ENCODE measurements at places on chromosomes 4 and X.

DNA sequence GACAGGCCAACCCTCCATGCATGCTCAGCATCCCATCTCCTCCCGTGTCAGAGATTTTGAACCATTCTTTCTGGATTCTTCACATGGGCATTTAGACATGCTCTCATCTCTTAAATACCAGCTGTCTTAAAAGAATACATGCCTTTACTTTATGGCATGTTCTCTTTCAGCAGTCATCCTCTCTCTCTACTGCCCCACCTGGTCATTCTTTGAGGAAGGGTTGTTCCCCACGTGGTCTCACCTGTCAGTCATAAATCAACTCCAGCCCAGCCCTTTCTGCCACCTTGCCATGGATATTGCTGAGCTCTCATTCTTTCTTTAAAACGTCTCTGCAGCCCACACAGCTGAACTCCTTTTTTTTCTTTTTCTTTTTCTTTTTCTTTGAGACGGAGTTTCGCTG is 111.3 kb downstream of the ARHGAP10 start:
- no peak for DNase-seq

GRCh38 chr4:94290245-94290644 is 52.4 kb downstream of the HPGDS start:
- DNase-seq = no peak

GRCh38 chrX:19555683-19556082 is 40.4 kb upstream of the MAP3K15 start:
- DNase-seq = no peak

DNA sequence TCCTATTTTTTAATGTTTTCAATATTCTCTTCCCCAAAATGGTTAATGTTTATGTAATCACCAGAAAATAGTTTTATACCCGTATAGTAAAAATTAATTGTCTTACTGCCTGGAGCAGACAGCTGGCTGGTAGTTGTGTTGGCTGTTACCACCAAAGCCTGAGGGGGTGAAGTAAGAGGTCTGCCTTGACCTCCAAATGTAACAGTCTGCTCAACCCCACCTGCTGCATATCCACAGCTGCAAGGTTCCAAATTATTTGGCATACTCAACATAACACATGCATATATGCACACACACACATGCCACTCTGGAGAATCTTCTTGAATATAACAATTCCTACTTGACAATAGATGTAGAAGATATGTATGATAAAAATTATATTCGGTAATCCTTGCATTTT is 624.3 kb downstream of the ADGRL3 start:
- no peak for DNase-seq

GRCh38 chrX:17735406-17735805 is 1.9 kb upstream of the SCML1 start:
- DNase-seq = no peak

GRCh38 chr4:39278476-39278875 is 87.7 kb downstream of the RFC1 start:
- DNase-seq = no peak

DNA sequence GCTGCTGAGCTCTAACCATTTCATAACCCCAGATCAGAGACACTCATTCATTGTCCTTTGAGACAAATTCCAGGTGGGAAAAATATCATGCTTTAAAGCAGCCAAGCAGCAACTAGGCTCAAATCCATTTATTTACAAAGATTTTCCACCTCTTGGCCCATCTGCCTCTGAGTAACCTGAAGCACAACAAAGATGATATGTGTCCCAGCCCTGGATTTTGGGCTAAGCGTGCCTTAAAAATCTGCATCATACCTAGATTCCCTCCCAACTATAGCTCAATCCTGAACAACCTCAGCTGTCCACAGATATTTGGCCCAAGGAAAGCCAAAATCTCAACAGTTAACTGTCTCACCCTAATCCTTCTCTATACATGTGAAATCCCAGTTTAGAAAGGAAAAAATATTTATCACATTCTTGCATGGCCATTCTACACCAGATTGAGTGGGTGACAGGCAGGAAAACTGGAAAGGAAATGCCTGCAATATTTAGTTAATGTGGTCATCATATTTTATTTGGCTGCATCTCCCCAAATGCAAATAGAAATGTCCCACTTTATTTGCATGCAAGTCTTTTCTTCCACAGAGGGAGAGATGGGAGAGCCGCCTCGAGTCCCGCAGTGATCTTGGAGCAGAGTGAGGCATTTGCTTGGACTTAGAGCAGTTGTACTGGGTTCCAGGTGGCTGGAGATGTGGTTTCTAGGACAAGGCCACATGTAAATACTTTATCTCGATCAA is 146.4 kb upstream of the EOLA2 start:
- DNase-seq = no peak

DNA sequence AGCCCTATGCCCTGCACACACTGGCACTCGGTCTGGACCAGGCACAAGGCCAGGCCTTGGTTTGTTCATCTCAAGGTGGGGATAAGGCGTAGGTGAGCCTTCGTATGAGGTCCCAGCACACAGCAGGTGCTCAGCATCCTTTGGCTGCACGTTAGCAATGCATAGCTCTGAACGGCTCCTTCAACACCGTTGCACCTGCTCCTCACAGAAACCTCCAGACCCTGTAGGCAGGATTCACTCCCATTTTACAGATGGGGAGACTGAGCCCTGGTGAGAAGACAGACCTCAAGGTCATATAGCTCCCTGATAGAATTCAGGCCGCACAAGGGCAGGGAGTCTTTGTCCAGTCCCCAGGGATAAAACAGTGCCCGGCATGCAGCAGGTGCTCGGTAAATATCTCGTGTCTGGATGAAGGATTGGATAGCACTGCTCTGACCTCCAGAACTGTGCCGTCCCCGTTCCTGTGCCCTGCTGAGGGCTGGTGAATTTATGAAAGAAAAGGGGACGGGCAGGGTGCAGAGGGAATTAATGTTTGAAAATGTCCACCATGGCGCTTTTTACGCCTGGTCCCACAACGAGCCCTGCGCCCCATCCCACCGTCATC is 2.4 kb downstream of the PPP2R2C start:
- no peak for DNase-seq

GRCh38 chr4:76035141-76035540 is 729 bp downstream of the CXCL11 start:
- no peak for DNase-seq
